ENCODE measurements at places on chromosomes 4 and X.

GRCh38 chrX:154056770-154057241 is 37.1 kb upstream of the IRAK1 start:
- DNase-seq, result peak; percentile 51

- no peak for DNase-seq
Measured at GRCh38 chr4:97582890-97583289, 560.4 kb downstream of the STPG2 start.

DNA sequence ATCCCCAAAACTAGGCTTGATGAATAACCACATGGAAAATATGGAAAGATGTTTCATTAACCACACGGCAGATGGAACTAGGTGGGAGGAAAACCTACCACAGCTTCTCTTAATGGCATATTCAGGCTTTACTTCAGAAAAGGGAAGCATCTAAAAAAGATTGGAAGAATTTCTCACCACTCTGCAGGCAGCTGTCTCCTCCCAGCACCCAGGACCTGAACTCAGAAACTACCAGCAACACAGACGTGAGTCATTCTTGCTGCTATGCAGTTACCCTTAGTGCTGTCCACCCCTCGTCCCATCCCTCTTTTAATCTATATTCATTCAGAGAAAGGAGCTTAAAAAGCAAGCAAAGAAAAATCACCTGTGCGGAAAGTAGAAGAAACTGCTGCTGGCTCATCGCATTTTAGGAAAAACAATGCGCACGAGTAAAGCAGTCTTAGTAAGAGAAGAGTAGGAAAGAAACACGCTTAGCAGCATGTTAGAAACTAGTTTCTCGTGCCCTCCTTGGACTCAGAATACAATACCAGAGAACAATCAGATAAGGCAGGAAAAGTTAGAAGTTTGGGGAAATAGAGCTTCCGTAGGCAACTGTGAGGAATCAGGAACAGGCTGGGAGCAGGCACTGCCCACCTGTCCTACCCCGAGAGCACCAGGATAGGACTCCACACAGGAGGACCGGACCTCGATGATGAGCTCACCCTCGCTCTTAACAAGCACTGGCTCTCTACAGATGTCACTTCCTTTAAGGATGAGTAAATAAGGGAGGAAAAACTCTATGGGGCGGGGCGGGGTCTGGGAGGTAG is 48.1 kb upstream of the ENPP6 start:
- peak; percentile 69 for DNase-seq

DNA sequence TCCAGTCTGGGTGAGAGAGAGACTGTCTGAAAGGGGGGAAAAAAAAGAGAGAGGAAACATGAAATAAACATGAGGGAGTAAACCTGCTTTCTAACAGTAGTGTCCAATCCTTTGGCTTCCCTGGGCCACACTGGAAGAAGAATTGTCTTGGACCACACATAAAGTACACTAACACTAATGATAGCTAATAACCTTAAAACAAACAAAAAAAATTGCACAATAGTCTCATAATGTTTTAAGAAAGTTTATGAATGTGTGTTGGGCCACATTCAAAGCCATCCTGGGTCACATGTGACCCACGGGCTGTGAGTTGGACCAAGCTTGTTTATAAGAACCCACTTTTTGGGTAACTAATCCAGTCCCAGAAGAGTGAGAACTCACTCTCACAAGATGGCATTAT is 30.3 kb downstream of the PDS5A start:
- no peak for DNase-seq

GRCh38 chr4:152458801-152459302 is 77.0 kb downstream of the FBXW7 start:
- DNase-seq, result peak; percentile 67

GRCh38 chr4:41156574-41156973 is 57.8 kb downstream of the APBB2 start:
- DNase-seq, result peak; percentile 89

GRCh38 chr4:139728146-139728545 is 62.5 kb downstream of the MGST2 start:
- no peak for DNase-seq

- no peak for DNase-seq
Measured at GRCh38 chr4:84286048-84286447, 213.0 kb downstream of the NKX6-1 start.

- DNase-seq, result no peak
Measured at GRCh38 chrX:12526306-12526705, 264.9 kb upstream of the PRPS2 start.

DNA sequence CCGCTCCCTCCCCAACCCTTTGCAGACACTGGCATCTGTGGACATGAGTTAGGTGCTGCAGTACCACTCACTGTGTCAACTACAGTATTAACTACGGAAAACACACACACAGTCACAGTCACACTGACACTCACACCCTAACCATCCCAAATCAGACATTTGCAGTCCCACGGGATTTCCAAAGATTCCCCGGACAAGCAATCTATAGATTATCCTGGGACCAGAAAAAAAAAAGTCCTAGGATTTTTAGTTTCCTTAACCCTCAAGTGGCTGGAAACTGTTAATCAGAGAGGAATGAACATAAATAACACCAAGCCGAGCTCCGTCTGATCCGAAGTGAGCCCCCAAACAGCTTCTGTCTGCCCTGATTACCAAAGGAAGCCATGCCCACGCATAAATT is 81.9 kb upstream of the DHRSX start:
- no peak for DNase-seq

DNA sequence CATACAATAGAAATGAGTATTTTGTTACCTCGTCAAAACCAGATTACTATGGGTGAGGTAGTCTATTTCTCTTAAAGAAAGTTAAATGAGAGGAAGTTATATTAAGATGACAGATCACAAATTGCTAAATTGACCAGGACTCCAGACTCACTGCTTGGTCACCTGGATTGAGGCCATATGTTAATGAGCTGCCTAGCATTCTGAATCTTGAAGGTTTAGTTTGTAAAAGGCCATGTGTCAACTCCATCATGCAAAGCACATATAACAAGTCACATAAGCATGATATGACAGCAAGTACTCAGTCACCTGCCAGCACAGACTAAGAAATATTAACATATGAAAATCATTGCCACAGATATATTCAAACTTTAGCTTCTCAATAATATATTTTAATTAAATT is 72.6 kb downstream of the EPHA5 start:
- DNase-seq, result no peak

DNA sequence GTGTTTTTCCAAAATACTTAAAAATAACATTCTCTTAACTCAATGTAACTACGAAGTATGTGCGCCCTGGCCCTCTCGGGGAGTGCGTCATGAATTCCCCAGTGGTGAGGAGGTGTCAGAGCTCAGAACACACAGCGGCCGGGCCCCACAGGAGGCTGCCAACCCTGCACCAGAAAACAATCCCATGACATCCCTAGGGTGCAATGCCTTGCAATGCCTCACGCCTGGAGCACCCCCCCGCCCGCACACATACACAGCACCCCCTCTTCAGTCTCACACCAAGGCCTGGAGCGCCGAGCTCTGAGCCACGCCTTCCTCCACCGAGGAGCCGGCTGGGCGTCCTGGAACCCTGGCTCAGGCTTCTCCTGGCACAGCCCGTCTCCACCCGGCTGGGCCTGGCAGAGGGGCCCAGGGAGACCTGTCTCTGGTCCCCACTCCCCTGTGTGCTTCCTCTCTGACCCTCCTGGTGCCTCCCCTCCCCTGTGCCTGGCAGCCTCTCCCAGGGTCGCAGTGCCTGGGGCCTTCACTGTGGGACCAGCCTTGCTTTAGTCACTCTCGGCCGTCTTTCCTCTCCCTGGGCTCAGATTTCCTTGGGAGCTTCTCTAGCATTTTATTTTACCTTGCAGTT is 108.2 kb upstream of the ADRA2C start:
- peak; percentile 88 for DNase-seq

- no peak for DNase-seq
Measured at GRCh38 chr4:126992910-126993309, 639.8 kb upstream of the INTU start.
